ENCODE measurements at places on chromosomes 4 and X.

- DNase-seq: no peak
Measured at GRCh38 chrX:348461-349117, 30.0 kb upstream of the GTPBP6 start.

- DNase-seq: no peak
Measured at GRCh38 chr4:110953898-110954297, 331.0 kb upstream of the PITX2 start.

DNA sequence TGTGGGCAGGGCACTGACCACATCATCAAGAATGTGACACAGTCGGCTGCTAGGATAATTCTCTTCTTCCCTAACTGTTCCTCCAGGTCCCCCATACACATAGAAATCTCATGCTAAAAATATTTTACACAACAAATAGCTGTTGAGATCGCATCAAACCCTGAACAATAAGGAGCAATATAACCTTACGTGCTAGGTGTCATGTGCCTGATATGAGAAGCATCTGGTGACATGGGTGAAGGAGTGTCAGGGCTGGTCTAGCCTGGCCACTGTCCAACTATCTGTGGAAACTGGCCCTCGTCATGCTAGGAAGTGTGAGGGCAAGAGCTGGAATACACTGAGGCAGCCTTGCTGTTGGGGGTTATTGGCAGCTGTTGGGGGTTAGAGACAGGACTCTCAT is 167.3 kb upstream of the PGRMC2 start:
- no peak for DNase-seq

DNA sequence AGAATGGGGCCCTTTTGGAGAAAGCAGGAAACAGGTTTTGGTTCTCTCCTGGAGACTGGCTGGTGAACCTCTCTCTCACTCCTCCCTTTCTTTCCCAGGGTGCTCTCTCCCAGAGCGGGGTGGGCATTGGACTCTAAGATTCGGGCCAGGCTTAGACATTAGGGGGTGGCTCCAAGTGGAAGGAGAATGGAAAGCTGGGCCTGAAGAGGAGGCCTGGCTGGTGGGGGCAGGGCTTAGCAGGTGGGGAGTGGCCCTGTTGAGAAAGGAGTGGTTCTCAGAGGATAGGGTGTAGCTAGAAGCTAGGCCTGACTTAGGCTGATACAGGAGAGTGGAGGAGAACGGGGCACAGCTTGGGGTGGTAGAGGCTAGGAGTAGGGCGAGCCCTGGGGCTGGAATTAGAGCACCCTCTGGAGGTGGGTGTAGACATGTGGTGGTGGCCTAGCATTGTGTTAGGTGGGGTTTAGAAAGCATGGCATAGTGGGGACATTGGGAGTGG is 5.7 kb downstream of the PLP2 start:
- DNase-seq: no peak

DNA sequence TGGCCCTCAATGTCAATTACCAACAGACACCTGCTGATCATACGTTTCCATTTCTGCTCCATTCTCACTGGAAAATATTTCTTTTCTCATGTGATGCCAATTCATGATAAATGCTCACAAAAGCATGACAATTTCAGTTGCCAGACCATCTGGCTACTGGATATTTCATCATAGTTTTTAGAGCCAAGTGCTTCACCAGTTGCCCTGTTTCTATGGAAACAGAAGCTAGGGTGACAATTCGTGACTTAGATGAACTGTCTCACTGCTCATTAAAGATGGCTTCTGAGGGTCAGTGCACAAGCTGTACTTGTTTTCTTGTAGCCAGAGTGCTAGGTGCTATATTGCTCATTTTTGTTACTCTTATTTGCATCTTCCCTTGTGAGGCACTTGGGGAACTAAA is 184.9 kb downstream of the COMMD8 start:
- no peak for DNase-seq

DNA sequence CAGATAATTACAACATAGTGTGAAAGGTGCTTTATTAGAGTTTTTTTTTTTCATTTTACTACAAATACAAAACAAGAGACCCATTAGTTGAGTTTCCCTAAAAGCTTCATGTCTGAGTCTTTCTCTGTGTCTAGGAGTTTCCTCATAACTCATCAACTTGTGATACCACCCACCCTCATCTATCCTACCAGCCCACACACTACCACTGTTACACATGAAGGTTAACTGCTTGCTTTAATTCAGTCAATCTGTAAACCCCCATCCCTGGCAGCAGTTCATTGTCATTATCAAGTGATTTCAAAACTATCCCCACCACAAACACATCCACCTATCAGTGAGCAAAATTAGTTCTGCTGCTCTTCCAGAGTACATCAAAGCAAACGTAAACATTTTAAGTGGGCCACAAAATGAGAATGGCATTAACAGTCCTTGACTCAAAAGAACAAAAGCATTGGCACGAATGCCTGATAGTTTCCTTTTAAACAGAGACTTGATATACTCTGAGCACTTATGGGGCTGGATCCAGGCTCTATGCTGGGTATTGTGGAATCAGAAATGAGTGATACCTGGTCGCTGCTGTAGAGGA is 331.6 kb upstream of the FAM241A start:
- DNase-seq: no peak

DNA sequence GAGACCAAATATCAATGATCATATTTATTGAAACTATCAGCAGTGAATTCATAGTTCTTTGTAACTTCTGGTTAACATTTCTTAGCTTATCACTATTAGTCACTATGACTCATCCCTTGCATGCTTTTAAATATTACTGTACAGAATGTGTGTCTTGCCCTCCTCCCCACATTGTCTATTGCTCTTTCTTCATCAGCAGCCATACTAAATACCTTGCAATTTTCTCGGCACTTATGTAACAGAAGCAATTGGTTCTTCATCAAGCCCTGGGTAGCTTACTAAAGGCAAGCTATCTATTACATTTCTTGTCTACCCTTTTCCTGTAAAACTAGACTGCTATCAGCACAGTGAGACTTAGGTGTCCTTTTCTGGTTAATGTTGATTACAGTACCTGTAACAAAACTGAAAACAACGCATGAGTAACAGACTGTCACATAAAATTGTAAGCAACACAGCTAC is 8.2 kb downstream of the KLHL4 start:
- peak; percentile 21 for DNase-seq

GRCh38 chr4:82785611-82786400 is 12.8 kb downstream of the SCD5 start:
- peak; percentile 63 for DNase-seq

DNA sequence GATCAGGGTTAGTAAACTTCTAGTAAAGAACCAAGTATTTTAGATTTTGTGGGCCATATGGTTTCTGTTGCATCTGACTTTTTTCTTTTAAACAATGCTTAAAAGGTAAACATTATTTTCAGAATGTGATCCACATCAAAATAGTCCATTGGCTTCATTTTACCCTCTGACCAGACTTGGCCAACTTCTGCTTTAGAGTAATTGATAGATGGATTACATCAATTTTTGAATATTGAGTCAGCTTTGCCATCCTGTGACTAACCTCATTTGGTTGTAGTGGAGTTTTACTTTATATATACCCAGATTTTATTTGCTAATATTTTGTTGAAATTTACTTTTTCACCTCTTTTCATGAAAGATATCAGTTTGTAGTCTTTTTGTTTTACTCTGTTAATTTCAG is 559.8 kb downstream of the TLL1 start:
- DNase-seq: no peak

DNA sequence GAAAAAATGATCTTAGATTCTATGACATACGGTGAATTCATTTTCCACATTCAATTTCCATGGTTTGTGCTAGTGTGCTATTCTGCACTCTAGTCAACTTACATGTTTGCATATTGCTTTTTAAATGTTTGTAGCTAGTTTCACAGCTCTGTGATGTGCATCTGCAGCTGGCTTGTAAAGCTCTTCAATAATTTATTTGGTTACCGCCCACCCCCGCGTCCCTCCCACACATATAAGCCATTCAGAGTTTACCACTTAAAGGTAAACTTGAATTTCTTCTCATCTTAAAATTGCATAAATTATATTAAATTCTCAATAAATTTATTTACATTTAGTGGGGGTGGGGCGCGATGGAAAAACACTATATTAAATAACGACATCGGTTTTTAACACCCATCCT is 291 bp upstream of the NBDY start:
- DNase-seq: no peak

GRCh38 chr4:170522427-170522970 is 432.7 kb upstream of the AADAT start:
- no peak for DNase-seq

DNA sequence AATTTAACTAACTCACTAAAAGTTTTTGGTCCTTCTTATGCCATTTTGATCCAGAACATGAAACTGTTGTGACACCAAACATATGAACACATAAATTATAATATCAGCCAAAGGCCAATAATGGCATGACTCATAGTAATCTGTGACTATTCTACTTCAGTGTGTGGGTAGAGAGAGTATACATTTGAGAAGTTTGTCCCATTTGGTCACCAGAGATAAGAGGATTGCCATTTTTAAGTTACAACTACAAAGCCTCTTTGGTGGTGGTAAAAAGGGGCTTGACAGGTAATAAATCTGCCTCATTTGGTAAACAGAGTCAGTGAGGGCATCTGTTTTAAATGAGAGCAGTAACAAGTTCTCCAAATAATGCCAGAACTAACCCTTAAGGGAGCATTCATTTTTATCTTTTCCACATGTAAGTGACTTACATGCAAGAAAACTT is 117.9 kb downstream of the TBC1D19 start:
- DNase-seq: no peak

- DNase-seq: peak; percentile 6
Measured at GRCh38 chrX:18931972-18932371, 51.9 kb downstream of the PHKA2 start.

- DNase-seq: no peak
Measured at GRCh38 chr4:151407466-151408379, 1.3 kb upstream of the FHIP1A start.

GRCh38 chr4:88910101-88910500 is 146.9 kb downstream of the FAM13A start:
- DNase-seq: no peak

- DNase-seq: no peak
Measured at GRCh38 chrX:2387614-2388239, 113.0 kb downstream of the DHRSX start.

GRCh38 chrX:9724711-9725110 is 40.9 kb downstream of the GPR143 start:
- DNase-seq: no peak

- peak; percentile 61 for DNase-seq
Measured at GRCh38 chr4:15469402-15470127, at the start of gene CC2D2A. CC2D2A (plus strand) TSS chr4:15469882; CDS start chr4:15475933, 6,051 bp downstream.

DNA sequence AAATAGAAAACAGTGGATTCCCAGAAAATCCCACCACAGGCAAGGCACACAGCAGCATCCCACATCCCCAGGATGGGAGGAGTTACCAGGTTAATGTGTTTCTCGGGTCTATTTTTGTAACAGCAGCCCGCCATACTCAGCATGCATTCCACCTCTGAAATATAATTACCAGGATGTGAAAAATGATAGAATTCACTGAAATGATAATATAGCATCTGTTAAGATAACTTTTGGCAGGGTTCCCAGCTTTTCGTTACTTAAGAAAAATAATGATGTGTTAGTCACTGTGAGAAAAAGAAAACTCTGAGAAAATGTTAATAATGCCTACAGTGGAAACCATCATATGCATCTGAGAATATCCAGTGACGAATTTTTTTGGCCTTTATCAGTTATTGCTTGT is 87.1 kb downstream of the VCX2 start:
- DNase-seq: peak; percentile 1

- DNase-seq: no peak
Measured at GRCh38 chr4:151991001-151991883, 230.4 kb upstream of the GATB start.

DNA sequence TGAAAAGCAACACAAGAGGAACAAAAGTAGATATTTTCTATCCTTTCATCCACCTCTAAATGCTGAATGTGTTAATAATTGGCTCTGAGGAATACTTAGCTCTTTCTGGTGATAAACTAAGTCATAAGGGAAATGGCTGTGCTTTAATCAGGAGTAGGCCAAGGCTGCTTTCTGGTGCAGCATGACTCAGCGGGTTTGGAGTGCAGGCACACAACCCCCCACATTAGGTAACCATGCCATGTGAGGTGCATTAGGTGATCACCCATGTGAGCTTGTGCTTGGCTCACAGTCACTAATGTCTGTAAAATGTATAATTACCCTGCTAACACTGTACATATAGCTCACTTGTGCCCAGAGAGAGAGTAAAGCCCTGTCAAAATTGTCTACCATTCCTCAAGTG is 57.2 kb downstream of the USP38 start:
- no peak for DNase-seq

DNA sequence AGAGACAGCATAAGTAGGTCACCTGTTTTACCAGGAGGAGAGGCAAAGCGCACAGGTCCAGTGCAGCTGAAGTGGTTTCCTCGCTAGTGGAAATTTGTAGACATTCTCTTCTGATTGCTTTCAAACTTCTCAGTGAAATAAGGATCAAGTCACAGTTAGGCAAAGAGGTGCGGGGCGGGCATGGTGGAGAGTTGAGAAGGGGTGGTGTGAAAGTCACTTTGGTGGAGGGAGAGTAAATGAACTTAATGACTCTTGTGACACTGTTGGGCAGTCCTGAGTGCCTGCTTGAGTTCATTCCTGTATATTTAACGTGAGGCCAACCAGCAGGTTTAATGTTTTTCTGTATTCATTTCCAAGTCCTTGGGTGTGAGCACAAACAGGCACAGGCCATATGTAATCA is 235.6 kb downstream of the TRIML1 start:
- DNase-seq: no peak

DNA sequence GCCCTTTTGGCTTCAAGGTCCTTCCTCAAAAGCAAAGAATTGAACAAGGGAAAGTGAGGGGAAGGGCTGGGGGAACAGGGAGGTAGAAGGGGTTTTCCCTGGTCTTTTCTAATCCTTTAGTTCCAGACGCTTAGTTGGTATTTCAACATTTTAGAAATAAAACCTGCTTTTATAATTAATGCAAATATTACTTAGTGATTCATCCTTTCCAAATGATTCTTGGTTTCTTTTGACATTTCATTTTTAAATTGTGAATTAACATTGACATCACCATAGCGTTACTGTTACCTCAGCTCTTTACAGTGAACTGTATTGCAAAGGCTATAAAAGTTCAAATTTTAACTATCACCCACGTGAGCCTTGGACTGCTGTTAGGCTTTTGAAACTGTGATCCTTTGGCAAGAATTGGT is 20.9 kb downstream of the NFKB1 start:
- DNase-seq: no peak

DNA sequence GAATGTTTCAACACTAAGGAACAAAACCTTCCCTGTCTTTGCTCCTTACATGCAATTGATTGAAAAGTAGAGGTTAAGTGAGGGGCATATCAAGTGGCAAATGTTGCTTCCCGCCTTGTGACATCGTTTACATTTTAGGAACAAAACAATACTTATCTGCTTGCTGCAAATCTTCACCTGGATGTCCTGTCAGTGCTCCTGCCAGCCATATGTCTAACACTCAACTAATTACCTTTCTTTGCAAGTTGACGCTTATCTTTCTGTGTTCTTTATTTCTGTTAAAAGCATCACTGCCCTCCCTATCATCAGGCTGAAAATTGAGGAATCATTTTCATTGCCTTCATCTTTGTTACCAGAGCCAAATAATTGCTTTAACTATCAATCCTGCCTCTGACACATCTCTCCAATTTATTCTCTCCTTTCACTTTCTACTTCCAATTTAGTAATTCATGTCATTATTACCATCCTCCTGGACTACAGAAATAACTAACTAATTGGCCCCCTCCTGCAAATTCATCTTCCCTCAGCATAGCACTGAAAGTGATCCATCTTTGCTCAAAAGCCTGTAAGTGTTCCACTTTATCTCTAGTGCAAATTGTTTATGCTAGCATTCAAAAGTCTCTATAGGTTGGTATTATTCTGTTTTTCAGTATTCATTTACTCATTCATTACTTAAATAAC is 298.7 kb upstream of the ATOH1 start:
- DNase-seq: no peak

Measured in fibroblast of the conjunctiva (primary cell).